Transverse colon (tissue), 4 donors: ENCODE measurements at places on chromosomes 6 and 20. TPM values are rescaled to one million over a fixed set of nuclear protein-coding genes. Genes with fewer than 3 reads are reported as not detected.

GRCh38 chr6:73800997-73801396 lies 105.0 kb downstream of the CD109 start:
- no peaks in the 10 kb centered on the region for H3K36me3 ChIP-seq
- H3K4me3 ChIP-seq = no peak overlapping the region
- H3K4me1 ChIP-seq = no peaks in the 10 kb centered on the region
- DNase-seq = no peak
- no peaks in the 10 kb centered on the region for H3K27me3 ChIP-seq
- no peak overlapping the region for H3K27ac ChIP-seq

The PACRG gene
- 1.2 TPM for total RNA-seq

DNA sequence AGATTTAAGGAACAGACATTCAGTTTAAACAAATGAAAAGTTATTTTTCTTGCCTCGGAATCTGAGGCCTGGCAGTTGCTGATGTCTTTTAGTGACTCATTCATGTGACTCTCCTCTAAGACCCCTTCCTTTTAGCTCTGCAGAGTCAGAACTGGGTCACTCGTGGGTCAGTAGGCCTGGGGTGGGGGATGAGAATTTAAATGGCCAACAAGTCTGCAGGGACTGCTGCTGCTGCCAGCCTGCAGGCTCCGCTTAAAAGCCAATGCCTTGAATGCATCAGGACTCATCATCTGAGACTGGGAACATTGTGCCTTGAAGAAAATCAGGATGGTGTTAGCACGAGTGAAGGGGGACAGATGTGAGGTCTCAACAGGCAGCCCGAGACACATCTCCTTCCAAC lies 404.3 kb downstream of the CDH26 start:
- H3K27me3 ChIP-seq = no peaks in the 10 kb centered on the region
- no peaks in the 10 kb centered on the region for H3K4me1 ChIP-seq
- no peaks in the 10 kb centered on the region for H3K36me3 ChIP-seq
- H3K4me3 ChIP-seq = no peak overlapping the region

DNA sequence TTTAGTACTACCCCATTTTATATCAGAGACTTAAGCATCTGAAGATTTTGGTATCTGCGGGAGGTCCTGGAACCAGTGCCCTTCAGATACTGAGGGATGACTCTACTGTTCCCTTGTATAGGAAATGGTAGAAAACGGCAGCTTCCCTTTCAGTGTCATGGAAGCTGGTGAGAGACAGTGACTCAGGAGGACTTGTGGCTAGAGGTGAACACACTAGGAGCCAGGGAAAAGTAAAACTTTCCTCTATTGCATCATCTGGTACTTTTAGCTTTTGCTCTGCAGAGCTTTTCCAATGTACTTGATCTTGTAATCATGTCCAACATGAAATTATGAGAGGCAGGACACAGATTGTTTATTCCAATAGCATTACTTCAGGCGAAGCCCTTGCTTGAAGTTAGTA lies 45.0 kb downstream of the RNF144B start:
- no peak for DNase-seq
- peak overlapping the region; percentile 18 for H3K27ac ChIP-seq
- H3K27me3 ChIP-seq = no peaks in the 10 kb centered on the region
- no peak overlapping the region for H3K4me3 ChIP-seq
- H3K36me3 ChIP-seq = no peaks in the 10 kb centered on the region
- no peaks in the 10 kb centered on the region for H3K4me1 ChIP-seq

- no peak overlapping the region for H3K4me3 ChIP-seq
- H3K27me3 ChIP-seq = no peaks in the 10 kb centered on the region
- H3K27ac ChIP-seq = no peak overlapping the region
- no peak for DNase-seq
- H3K36me3 ChIP-seq = no peaks in the 10 kb centered on the region
These were observed 65.4 kb downstream of the FILIP1 start for GRCh38 chr6:75428204-75428603.
